Upper lobe of left lung (tissue), 6 donors: ENCODE measurements at places on chromosomes 7 and 10.

- DNase-seq, result peak; percentile 72
These were observed 74.1 kb downstream of the TACC2 start for GRCh38 chr10:122062831-122063674.

DNA sequence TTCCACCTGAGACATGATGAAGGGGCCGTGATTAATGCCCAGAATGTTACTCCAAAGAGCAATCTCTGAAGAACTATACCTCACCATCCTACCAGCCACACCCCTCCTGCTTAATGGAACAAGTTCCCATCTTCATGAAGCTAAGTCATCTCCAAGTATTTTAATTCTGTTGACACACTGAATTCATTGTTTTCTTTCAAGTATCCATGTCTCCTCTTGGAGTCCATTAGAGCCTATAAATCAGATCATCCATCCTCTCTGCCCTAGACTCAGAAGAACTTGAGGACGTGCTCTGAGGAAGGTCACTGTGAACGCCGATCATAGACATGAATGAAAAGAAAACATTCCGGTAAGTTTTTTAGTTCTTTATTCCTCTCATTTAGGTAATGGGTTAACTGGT is 126.8 kb downstream of the RSU1 start:
- no peak for DNase-seq

DNA sequence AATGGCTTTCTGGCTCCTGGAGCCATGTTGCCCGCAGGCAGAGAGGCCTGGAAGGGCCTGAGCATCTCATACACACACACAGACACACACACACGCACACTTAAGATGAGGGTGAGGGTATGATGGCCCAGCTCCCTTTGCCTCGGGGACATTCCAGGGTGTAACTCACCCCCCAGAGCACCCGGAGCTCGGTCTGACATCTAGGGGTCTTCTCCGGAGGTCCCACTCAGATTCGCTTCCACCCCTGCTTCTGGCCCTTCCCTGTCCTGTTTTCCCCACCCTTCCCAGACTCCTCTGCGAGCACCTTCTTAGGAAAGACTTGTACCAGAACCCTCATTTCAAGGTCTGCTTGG is 304.4 kb downstream of the GRID1 start:
- no peak for DNase-seq

DNA sequence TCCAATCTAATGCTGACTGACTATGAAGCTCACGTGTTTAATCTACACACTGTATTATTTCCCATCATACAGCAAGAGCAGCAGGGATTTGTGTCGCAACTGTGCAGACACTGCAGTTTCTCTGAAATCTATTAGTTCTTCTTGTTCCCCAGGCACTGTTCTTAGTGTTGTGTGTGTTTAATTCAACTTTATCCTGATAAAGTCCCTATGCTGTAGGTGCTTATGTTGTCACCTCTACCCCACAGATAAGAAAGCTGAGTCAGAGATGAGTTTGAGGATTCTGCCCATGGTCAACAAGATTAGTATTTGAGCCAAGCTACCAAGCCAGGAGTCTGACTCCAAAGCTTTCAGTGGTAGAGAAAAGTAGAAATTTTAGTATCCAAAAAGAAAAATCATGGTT is 22.5 kb upstream of the EPHB6 start:
- DNase-seq, result no peak

- DNase-seq, result no peak
These were observed at the start of gene CYP26C1 for GRCh38 chr10:93059975-93060886. Gene CYP26C1, plus strand, starts transcription at chr10:93060798. Its CDS starts 466 bp downstream, at chr10:93061264.

- no peak for DNase-seq
These were observed 74.9 kb downstream of the CLIP2 start for GRCh38 chr7:74364061-74364460.

GRCh38 chr10:43943818-43944360 is 295.2 kb upstream of the ZNF32 start:
- peak; percentile 17 for DNase-seq
